Cardiac septum (tissue), 1 donor: ENCODE measurements at places on chromosomes 11 and 22. TPM values are rescaled to one million over a fixed set of nuclear protein-coding genes. Genes with fewer than 3 reads are reported as not detected.

The OR8K3 gene
- not detected for total RNA-seq

The RASD2 gene
- total RNA-seq: 3.5 TPM

The OSBPL5 gene
- 16.6 TPM for total RNA-seq

The OR10D3 gene
- not detected for total RNA-seq

The H19 gene
- total RNA-seq: 656 TPM

DNA sequence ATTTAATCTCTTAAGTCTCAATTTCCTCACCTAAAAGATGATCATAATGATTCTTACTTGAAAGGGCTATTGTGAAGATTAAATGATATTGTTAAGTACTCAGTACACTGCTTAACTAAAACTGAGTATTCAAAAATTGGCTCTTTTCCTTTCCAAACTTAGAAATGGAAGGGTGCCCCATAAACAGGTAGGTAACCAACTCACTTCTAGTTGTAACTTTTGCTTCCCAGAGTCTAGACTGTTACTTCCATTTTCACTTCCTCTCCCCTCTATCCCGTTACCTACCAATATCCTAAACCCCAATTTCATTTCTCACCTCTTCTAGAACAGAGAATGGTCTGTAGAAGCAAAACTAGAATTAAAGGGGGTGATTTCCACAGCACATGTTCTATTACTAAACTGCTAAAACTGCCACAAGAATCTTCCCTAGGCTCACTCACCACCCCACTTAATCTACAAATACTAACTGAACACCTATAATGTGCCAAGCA, 50.0 kb downstream of the RRAS2 start:
- no peak for DNase-seq

DNA sequence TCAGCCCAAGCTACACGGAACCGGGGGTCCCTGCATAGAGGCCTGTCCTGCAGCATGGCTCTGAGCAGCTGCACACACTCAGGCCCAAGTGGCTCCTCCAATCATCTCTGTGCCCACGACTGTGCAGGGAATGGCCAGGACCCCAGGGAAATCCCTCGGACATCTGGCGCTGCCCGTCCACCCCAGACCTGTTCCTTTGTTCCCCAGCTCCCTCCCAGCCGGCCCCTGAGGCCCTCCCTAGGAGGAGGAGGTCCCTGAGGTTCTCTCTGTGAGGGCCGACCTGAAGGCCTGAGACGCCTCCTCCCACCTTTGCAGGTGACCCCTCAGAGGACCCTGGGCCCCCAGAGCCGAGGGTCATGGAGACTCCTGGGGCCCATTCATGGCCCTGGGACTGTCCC, 1.1 kb downstream of the MLC1 start:
- DNase-seq: peak; percentile 50

DNA sequence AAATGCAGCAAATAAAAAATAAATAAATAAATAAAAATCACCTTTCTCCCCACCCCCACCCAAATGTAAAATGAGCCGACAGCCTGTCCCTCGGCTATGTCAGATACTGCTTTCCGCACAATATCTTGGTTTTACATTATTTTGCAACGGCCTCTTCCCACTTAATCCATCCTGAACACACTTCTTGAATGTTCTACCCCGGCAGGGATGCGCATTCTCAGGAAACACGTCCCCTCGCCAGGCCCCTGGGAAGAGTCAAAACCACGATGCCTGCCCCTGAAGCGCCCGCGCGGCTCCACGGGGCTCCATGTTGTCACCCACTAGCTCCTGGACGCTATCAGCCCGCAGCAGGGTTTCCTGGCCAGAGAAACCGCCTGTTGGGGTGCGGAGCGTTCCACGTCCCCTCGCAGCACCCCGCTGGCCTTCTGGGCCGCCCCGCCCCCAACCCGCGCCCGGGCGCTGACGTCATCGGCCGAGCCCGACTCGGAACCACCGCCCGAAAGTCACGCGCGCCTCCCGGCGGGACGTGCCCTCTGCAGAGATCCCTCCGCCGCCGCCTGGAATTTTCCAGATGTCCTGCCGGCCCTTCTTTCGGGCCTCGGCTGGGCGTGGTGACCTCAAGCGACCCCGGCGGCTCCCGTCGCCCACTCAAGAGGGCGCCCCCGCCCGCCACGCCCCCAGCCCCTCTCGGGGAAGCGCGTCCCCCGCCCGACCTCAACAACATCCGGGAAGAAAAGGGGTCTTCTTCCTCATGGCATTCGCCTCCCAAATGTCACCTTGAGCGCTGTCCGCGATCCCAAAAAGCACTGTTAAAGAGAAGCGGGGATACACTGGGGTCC, 585 bp upstream of the NEAT1 start:
- DNase-seq: peak; percentile 99

- no peak for DNase-seq
Observed at GRCh38 chr11:109196016-109196415, 226.0 kb upstream of the C11orf87 start.

GRCh38 chr11:14359501-14360031, 583 bp upstream of the RRAS2 start:
- DNase-seq: no peak

- DNase-seq: no peak
Observed at GRCh38 chr11:83157594-83158356, 844 bp downstream of the PCF11 start.
